Stimulated activated CD4-positive, alpha-beta T cell treated with anti-CD3 and anti-CD28 coated beads, Interleukin-12 subunit alpha, Interleukin-12 subunit beta, amount 100 ng/mL, for 48 hours (primary cell): ENCODE measurements at places on chromosomes 4 and X.

DNA sequence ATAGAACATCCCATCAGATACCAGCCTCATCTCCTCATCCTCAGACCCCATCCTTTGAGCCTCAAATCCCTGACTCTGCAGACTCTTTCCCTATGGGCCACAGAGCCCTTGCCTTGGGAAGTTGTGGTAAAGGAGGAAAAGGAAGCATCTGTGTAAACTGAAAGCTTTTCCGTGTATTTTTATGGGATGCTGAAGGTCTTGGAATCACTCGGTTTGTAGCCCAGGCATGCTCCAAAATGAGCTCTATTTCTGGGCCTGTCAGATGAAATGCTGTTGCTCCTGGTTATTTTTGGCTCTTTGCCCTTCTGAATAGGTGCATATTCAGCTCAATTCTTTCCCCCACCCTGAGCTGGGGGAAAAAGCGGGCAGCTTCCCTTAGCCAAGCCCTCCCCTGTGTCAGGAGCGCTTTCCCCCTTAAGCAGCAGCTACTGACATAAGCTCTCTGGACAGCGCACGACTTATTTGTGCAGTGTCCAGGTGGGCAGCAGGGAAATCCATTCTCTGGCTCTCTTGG is 5.0 kb upstream of the SEL1L3 start:
- DNase-seq, result no peak

GRCh38 chr4:106038012-106038411 is 142.7 kb downstream of the NPNT start:
- DNase-seq, result no peak

- no peak for DNase-seq
Measured at GRCh38 chr4:73499996-73500765, 18.6 kb downstream of the AFM start.

DNA sequence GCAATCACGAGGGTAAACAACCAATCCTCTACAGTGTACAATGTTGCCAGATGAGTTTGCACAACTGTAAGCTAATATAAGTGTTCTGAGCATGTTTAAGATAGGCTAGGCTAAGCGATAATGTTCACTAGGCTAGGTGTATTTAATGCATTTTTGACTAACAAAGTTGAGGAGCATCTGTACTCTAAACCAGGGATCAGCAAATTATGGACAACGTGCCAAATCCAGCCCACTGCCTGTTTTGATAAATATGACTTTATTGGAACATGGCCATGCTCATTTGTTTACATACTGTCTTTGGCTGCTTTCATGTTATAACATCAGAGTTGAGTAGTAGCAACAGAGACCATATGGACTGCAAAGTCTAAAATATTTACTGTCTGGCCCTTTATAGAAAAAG is 46.3 kb upstream of the ARHGEF6 start:
- DNase-seq, result no peak

- no peak for DNase-seq
Measured at GRCh38 chrX:49272421-49272820, 2.8 kb downstream of the PPP1R3F start.

DNA sequence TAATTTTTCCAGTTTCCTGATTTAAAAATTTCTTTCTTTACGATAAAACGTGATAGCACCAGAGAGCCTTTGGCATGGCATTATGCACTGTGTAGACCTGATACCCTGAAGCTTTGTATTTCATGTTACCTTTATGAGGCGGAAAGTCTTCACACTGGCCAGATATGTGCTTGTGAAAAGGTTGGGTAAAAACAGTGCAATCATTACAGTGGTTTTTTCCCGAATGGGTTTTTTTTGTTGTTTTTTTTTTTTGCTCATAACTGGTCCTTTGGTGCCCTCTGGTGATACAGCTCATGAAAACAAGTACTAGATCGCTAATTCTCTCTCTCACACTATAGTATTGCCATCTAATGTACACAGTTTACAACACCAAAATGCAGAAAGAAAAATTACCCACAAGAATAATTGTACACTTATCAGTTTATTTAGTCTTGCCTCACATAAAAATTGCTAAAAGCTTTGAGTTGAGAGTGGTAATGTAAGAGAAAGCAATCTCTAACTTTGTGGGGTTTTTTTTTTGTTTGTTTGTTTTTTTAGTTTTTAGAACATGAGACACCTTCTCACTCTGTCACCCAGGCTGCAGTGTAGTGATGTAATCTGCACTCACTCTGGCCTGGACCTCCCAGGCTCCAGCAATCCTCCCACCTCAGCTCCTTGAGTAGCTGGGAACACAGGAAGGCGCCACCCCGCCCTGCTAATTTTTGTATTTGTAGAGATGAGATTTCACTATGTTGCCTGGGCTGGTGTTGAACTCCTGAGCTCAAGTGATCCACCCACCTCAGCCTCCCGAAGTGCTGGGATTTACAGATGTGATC is 21.3 kb downstream of the SPCS3 start:
- DNase-seq, result no peak

DNA sequence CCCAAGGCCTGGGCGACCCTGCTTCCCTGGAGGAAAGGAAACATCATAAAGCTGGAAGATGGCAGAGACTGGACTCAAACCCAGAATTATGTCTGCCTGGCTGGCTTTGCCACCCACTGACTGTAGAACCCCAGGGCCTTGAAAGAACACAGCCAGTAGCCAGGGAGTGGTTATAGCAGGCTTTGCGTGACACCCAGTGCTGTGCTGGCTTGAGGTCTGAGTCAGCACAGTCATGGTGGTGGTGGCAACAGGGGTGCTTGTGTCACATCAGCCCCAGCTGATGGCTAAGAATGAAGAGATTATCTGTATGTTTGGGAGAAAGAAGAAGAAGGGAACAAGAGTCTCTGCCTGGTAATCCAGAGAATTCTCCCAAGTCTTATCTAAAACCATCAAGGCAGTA is 178.8 kb upstream of the SPIN4 start:
- no peak for DNase-seq

GRCh38 chr4:80989921-80990544 is 40.5 kb upstream of the BMP3 start:
- no peak for DNase-seq

DNA sequence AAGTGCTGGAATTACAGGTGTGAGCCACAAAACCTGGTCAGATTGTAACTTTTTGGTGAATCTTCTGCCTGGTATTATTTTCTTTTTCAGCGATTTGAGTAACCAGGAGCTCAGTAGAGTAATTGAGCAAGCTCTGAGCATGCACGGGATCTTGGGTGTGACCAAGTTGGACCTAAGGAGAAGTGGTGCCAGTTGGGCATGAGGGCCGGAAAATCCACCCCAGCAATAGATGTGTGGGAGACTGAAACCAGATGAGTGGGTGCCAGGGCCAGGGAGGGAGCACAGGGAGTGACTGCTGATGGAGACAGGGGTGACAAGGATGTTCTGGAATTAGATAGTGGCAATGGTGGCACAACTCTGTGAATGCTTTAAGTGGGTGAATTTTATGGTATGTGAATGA is 3.7 kb upstream of the CCNQ start:
- DNase-seq, result no peak

GRCh38 chr4:165096776-165097175 is 15.9 kb downstream of the TMEM192 start:
- DNase-seq, result no peak

DNA sequence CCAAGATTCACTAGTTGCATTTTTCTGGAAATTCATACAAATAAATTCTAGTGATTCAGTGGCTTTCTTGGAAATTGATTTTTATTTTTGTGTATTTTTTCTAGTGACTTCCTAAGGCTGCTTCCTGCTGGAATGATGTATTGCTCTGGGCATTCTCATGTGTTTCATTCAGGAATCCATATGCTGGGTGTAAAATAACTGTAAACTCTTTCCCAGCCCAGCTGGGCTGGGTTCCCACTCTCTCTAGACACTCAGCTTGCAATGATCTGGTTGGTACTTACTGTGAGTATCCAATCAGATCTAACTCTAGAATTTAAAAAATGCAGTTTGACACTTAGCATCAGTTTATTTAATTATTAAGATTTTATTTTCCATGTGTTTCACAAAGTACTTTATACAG is 882.2 kb downstream of the STIM2 start:
- no peak for DNase-seq

DNA sequence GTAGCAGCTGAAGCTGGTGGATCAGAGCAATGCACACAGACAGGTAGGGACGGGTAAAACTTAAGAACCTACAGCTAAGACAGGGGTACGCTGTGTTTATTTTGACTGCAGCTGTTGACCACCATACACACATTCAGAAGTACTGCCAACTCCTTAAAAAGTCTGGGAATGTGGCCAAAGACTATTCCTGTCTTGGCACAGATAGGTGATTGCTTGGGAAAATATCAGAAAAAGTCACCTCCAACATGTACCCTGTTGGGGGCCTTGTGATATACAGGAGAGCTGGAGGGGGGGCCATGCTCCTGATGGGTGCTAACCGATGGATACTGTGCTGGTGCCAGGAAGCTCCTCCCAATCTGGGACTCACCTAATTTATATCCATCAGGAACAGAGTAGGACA is 121.2 kb downstream of the VCX2 start:
- no peak for DNase-seq

- no peak for DNase-seq
Measured at GRCh38 chr4:7422151-7422897, 12.4 kb downstream of the PSAPL1 start.

- DNase-seq, result no peak
Measured at GRCh38 chr4:183426507-183426906, 17.9 kb upstream of the CDKN2AIP start.

- no peak for DNase-seq
Measured at GRCh38 chrX:109707720-109708119, 25.3 kb downstream of the ACSL4 start.

- no peak for DNase-seq
Measured at GRCh38 chr4:1172971-1173757, 781 bp upstream of the SPON2 start.

- DNase-seq, result peak; percentile 8
Measured at GRCh38 chr4:5050520-5051277, 581 bp upstream of the STK32B start.

- no peak for DNase-seq
Measured at GRCh38 chrX:119421016-119421705, 22.0 kb downstream of the SLC25A43 start.

DNA sequence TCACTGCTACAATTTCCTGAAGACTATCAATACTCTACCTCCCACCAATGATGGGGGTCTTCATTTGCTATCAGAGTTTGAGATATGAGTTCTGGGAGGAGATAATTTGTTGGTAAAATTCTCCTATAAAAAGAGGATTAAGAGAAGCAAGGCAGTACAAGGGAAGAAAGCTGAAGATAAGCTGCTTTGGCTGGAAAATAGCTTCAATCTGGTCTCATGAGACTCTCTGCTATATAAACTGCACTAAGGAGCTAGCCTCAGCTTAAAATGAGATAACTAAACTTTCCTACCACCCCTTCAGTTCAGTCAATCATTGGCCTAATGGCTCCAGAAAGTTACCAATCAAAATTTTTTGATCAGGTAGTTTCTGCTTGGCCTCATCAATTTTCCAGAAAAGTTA is 2105.0 kb downstream of the ARAP2 start:
- DNase-seq, result no peak

GRCh38 chr4:103054030-103054429 is 22.5 kb downstream of the SLC9B2 start:
- DNase-seq, result no peak

DNA sequence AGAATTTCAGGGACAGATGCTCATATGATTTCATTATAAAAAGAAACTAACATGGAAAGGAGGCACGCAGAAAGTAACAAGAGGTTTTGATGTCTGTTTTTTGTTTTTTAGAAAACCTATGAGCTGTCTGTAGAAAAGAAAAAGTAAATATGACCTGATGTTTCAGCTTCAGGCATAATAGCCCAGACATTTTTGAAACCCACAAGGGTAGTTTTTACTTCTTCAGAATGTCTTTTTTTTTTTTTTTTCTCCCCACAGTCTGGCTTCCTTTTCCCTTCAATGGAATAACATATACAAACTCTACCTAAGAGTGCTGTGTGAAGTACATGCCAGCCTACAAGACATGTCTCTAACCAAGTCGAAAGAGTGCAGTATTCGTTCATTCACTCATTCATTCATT is 18.3 kb upstream of the STX18 start:
- DNase-seq, result no peak

DNA sequence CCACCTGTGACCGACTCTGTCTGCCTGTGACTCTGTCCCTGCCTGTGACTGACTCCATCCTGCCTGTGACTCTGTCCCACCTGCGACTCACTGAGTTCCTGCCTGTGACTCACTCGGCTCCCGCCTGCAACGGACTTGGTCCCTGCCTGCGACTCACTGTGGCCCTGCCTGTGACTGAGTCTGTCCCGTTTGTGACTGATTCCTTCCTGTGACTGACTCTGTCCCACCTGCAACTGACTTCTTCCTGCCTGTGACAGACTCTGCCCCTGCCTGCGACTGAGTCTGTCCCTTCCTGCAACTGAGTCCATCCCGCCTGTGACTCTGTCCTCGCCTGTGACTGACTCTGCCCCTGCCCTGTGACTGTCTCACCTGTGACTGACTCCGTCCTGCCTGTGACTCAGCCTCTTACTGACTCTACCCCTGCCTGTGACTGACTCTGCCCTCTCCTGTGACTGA is 9.6 kb upstream of the UVSSA start:
- DNase-seq, result peak; percentile 55

GRCh38 chr4:139556724-139557555 is 921 bp upstream of the SETD7 start:
- DNase-seq, result peak; percentile 40

GRCh38 chr4:48162162-48162561 is 28.1 kb upstream of the TXK start:
- DNase-seq, result no peak

- DNase-seq, result no peak
Measured at GRCh38 chr4:39285111-39285795, 80.9 kb downstream of the RFC1 start.

DNA sequence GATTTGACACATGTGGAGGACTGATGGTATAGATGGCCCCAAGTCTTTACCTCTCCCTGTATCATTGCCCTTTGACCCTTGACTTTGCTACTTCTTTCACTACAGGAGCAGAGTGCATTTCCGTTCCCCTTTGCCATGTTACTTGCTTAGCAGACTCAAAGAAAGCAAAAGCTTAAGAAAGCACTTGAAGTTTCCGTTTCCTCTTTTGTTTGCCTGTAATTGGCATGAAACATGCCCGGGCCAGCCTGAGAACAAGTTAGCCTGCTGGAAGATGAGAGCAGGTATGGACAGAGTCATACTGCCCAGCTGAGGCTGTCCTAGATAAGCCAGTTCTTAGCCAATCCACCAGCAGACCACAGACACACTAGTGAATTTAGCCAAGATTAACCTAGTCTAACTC is 206.0 kb downstream of the BCOR start:
- DNase-seq, result no peak

DNA sequence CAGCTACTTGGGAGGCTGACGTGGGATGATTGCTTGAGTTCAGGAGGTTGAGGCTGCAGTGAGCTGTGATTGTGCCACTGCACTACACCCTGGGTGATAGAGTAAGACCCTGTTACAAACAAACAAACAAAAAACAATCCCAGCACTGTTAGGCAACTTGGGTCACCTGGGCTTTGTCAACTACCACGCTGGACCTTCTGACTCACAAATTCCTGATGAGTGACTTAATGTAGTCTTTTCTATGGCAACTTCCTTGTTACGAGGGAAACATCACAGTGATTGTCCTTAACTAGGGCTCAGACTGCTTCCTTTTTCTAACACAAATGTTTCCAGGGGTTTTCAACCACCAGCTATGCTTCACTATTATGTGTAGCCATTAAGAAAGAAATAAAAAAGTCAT is 128.8 kb upstream of the GPC4 start:
- no peak for DNase-seq
